ENCODE measurements at places on chromosomes 3 and 15.

GRCh38 chr15:63881431-63881830, 47.7 kb upstream of the HERC1 start:
- peak; percentile 83 for DNase-seq

GRCh38 chr3:111667170-111667569, 72.0 kb upstream of the ZBED2 start:
- DNase-seq: no peak

DNA sequence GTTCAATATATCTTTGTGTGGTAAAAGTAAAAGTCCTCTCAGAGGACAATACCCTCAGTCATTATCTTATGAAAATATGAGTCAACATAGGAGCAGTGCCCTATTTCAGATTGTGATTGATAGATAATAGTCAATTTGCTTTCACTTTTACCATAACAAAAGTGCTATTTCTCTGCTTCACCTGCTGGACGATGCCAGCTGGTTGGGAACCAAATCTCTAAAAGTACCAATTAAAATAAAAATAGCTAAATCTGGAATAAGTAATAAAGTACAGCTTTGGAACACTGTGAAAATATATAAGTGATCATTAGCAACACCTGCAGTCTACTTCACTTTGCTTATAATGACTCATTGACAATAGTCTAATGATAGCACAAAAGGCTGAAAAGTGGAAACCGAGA, 390.3 kb upstream of the AGTR1 start:
- DNase-seq: no peak

DNA sequence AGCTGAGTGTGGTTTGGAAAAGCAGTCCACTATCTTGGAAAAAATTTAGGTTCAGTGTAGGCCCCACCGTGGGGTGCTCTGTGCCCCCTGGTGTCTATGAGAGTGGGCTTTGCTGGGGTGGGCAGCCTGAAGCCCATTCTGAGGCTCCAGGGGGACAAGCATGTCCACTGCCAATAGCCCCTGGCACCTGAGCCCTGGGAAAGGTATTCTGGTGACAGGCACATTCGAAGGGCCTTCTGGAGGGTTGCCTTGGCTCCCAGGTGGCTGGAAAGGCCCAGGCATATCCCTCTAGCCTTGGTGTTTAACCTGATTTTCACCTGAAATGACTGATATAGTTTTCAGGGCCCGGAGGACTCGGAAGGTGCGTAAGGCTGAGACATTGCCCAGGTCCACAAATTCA, 36.1 kb downstream of the SCN5A start:
- no peak for DNase-seq

GRCh38 chr3:166837535-166837934, 542.6 kb downstream of the ZBBX start:
- peak; percentile 9 for DNase-seq

GRCh38 chr15:76575274-76575673, 238.7 kb downstream of the ISL2 start:
- DNase-seq: no peak

DNA sequence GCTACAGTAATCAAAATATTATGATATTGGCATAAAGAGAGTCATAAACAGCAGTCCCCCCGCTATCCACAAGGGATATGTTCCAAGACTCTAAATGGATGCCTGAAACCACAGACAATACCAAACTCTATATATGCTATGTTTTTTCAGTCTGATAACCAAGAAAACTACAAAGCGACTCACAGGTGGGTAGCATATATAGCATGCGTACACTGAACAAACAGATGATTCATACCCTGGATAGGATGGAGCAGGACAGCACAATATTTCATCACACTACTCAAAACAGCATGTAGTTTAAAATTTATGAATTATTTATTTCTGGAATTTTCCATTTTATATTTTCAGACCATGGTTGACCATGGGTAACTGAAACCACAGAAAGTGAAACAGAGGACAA, 87.0 kb upstream of the PPP2R3A start:
- DNase-seq: no peak

- DNase-seq: no peak
Measured at GRCh38 chr3:100703865-100704264, 5.4 kb upstream of the TFG start.

DNA sequence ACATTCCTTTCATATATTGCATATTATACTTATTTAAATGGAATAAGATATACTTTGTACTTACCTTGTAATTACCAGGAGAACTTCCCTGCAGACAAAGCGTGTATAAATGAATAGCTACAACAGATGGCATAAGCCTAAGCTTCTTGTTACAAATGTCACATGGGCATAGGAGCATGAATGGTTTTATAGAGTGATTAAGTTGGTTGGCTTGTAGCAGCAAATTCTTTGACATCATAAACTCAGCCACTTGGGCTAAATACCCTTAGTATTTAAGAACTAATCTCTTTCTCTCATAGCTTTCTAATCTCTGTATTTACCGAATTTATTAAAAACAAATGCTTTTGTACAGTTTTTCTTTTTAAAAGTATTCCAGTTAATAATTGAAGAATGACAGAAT, at the start of gene UBAP1L:
TSS of gene UBAP1L (minus strand) at position 115 of the 400 bp plus-strand sequence. CDS start 8,985 bp downstream, outside the sequence.
- DNase-seq: no peak

- no peak for DNase-seq
Measured at GRCh38 chr3:128182656-128183055, 29.4 kb downstream of the EEFSEC start.

- no peak for DNase-seq
Measured at GRCh38 chr3:155549087-155549486, 195.8 kb downstream of the PLCH1 start.

DNA sequence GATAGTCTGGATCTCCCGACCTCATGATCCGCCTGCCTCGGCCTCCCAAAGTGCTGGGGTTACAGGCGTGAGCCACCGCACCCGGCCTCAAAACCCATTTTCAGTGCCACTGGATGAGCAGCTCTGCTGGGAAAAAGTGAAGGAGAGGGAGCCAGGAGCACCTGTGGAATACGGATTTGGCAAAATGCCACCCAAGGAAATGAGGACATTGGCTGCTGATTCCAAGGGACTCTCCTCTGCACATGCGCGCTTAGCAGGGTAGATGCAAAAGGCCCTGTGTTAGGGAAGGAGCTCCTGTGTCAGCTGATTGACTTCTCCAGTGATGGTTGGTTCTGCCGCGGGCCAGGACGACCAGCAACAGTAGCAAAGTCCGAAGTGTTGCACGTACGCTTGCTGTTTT, 43.4 kb upstream of the IGF1R start:
- no peak for DNase-seq

- DNase-seq: no peak
Measured at GRCh38 chr3:109702252-109702651, 364.9 kb upstream of the DPPA4 start.

DNA sequence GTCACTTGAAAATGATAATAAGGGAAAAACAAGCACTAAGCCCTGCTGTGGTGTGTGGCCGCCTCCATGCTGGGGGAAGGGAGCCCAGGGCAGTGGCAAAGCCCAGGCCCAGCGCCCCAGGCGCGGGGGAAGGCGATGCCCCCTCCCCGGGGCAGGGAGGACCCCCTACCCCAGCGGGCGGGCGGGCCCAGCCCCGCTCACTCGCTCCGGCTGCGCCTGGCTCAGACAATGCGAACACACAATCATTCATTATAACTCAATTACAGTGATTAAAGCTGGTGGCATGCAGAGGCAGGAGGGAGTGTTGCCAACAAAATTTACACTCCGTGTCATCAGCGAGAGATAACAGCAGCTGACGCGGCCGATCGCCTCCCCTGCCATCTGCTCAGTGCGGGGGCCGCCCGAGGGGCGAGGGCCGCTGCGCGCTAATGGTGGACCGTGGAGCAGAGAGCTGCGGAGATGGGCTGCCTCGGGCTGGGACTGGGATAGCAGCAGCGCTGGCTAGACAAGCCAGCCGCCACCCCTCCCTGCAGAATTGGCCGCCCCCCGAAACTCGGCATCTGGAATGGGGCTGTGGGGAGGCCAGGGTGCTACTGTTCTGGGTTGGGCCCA, 64.1 kb downstream of the TLE3 start:
- no peak for DNase-seq

GRCh38 chr3:135966271-135966961, 888 bp downstream of the PPP2R3A start:
- no peak for DNase-seq

GRCh38 chr3:127730171-127730570, 57.4 kb downstream of the ABTB1 start:
- DNase-seq: no peak

DNA sequence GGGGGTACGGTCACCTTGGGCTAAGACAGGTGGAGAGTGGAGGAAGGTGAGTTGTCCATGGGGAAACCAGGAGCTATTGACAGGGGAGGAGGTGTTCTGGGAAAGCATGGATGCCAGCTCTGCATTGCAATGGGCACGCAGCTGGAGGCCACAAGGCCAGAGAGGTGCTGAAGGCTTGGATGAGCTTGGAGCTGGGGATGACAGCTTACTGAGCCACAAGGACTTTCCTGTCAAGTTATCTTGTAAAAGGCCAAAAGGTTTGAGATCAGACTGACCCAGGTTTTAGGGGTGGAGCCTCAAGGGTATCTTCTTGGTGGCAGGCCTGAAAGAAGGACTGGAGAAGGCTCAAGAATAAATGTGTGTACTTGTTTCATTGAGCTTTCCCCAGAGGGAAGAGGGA, 115.2 kb downstream of the ASB7 start:
- DNase-seq: no peak

- no peak for DNase-seq
Measured at GRCh38 chr3:16723978-16724377, 118.8 kb upstream of the DAZL start.
